ENCODE measurements at places on chromosomes 12 and 14.

- no peak for DNase-seq
These were observed 65.8 kb downstream of the PAH start for GRCh38 chr12:102851246-102851645.

DNA sequence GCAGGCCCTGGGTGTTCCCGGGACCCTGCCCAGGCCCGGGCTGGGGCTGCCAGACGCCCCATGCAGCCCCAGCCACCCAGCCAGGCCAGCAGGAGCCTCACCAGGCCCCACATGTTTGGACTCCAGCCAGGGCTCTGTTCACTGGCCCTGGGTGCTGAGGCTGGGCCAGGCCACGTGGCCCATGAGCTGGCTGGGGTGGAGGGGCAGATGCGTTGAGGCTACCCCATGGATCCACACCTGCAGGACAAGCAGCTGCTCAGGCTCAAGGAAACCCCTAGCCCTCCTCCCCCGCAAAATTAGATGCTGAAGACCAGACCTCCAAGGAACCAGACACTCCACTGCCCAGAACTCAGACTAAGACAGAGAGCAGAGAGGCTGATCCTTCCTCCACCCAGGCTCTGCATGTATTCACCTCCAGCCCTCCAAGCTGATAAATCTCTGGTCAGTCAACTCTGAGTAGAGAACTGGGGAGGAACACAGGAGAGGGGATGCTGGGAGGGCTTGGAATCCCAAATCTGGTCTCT, 1.6 kb downstream of the CDH24 start:
- DNase-seq = no peak

GRCh38 chr12:89573051-89573810, 47.4 kb upstream of the POC1B start:
- DNase-seq = no peak

DNA sequence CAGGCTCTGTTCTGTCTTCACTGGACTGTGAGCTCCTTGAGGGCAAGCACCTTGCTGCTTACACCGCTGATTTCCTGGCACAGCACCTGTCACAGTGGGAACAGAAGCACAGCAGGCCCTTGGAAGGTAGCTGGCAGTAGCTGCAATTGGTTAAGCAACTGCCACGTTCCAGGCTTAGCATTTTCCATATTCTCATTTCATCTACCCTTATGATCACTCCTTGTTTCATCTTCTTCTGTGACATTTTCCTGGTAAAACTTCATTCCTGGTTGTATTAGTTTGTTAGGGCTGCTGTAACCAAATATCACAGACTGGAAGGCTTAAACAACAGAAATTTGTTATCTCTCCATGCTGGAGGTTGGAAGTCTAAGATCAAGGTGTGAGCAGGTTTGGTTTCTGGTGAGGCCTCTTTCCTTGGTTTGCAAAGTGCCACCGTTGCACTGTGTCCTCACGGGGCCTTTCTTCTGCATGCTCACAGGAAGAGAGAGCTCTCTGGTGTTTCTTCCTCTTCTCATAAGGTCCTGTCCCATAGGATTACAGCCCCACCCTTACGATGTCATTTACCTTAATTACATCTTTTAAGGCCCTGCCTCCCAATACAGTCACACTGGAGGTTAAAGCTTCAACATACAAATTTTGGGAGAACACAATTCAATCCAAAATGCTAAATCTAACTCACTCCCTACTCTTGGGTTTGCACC, 121.7 kb upstream of the CPSF6 start:
- no peak for DNase-seq

DNA sequence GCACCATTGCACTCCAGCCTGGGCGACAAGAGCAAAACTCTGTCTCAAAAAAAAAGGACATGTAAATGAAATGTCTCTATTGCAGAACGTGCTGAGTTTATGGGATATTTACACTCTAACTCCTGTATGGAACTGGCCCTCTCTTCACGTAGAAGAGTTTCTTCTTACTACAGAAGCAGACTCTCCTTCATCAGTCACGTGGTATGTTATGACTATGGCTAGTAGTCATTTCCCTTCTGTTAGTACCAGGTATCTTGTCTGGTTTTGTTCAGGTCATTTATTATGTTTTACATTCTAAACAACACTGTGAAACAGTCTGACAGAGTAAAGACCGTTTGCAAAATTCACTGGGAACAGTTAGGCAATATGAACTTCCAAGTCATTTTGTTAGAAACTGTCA, 20.3 kb downstream of the KNTC1 start:
- DNase-seq = no peak

DNA sequence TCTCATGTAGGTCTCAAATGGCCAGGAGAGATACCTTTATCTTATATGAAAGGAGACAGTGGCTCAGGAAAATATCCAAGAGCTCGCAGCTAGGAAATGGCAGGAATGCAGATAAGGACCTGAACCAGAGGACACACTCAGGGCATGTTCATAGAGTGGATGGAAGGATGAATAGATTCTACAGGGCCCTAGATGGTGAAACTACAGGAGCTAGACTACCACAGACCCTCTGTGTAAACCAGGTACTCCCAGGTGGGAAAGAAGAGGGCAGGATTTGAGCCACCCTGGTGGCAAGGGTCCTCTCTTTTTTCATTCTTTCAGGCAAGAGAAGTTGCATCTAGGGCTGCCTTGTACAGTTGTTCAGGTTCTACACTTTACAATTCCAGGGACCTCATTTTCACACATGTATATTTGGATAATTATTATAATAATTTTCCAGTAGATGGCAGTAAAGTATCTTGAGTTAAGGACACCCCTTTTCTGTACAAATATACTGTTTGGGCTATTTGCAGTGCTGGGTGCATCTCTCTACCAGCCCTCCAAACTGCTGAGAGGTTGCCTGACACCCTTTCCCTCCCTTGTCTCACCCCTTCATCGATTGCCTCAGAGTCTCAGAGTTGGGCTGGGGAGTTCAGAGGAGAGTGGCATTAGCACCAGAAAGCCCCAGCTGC, 10.5 kb upstream of the ZDHHC22 start:
- no peak for DNase-seq

GRCh38 chr12:47920913-47921312, 16.1 kb upstream of the VDR start:
- no peak for DNase-seq

DNA sequence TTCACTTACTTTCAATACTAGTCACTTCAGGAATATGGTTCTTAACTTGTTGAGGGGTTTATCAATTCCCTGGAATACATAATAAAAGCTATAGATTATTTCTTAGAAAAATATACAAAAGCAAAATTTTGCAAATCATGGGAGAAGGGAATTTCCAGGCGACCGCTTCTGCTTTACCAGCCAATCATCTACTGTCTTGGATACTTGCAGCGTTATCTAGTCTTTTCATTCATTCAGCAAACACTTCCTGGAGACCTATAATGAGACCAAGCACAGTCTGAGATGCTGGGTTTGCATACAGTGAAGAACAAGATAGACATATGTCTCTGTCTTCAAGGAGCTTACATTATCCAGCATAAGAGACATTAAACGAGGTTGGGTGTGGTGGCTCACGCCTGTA, 1.5 kb upstream of the MRPL42 start:
- DNase-seq = no peak

DNA sequence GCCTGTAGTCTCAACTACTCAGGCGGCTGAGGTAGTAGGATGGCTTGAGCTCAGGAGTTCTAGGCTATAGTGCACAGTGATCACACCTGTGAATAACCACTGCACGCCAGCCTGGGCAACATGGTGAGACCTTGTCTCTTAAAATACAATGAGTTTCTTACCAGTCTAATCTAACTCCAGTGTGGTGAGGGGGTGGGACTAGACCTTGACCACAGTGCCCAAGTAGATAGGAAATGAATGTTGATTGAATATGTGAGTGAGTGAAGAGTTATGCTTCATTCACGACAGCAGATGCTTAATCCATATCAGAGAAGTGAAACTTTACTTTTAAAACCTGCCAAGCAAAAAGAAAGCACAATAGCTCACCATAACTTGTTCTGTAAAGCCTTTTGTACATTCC, 11.2 kb upstream of the AK7 start:
- no peak for DNase-seq

Measured in T-helper 9 cell (primary cell).